Ureter (tissue), 1 donor: ENCODE measurements at places on chromosomes 2 and 18. TPM values are rescaled to one million over a fixed set of nuclear protein-coding genes. Genes with fewer than 3 reads are reported as not detected.

Gene ALPI
- not detected for total RNA-seq

Gene TRIM54
- 0.18 TPM for total RNA-seq

Gene RAB6C
- 0.34 TPM for total RNA-seq

Gene PMAIP1
- total RNA-seq = 4.9 TPM

Gene CYBRD1
- 60.7 TPM for total RNA-seq

GRCh38 chr2:70888923-70889715 is 46.6 kb upstream of the ATP6V1B1 start:
- DNase-seq = no peak

DNA sequence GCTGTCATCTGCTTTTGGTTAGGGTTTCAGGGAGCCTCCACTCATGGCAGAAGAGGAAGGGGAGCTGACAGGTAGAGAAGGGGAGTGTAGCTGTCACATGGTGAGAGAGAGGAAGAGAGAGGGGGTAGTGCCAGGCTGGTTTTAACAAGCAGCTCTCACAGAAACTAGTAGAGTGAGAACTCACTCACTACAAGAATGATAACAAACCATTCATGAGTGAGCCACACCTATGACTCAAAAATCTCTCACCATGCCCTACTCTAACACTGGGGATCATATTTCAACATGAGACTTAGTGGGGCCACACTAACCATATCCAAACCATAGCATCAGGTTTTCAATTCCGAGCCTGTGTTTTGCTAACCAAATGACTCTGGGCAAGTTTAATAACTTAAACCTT is 274.9 kb upstream of the VWC2L start:
- DNase-seq = no peak

GRCh38 chr2:2843969-2844548 is 513.0 kb upstream of the MYT1L start:
- DNase-seq = no peak

DNA sequence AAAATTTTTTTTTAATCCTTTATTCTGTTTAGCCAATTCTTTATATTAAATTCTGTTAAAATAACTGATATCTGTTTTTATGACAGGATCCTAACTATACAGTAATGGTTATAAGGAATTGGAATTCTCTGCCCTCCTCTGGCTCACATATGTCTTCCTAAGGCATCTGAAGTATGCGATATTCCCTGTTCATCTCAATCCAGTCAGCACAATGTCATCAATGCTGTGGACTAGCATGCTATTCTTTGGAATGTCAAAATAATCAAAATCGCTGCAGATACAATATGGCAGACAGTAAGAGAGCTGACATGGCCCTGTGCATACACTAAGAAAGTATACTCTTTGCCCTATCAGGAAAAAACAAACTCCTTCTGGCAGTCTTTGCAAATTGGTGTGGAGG is 107.6 kb downstream of the AP1S3 start:
- no peak for DNase-seq

DNA sequence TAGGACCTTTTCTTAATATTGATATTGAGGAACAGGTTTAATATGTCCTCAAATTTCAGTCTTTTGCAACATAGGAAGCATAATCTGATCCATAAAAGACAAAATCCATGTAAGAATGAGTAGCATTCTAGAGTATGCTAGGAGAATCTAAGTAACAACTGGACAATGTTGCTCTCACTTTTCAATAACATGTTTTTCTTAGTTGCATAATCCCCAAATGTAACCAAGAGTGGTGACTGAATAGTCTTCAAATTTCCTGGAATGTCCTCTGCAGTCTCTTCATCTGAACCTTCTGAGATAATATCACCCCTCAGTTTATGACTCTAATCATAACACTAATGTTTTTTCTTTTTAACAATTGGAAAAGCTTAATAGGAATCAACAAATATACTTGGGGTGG is 110.0 kb upstream of the ZEB2 start:
- no peak for DNase-seq

- DNase-seq = no peak
Observed at GRCh38 chr2:197672371-197672893, 3.0 kb downstream of the RFTN2 start.

DNA sequence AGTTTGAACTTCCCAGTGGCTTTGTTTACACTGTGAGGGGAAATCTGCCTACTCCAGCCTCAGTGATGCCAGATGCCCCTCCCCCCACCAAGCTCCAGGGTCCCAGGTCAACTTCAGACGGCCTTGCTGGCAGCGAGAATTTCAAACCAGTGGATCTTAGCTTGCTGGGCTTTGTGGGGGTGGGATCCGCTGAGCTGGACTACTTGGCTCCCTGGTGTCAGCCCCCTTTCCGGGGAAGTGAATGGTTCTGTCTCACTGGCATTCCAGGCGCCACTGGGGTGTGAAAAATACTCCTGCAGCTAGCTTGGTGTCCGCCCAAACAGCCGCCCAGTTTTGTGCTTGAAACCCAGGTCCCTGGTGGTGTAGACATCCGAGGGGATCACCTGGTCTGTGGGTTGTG is 70.0 kb upstream of the NEUROD1 start:
- DNase-seq = no peak

GRCh38 chr2:9967053-9967775 is 15.7 kb downstream of the GRHL1 start:
- no peak for DNase-seq
